Naive B cell (primary cell): ENCODE measurements at places on chromosomes 7 and 10.

GRCh38 chr7:2596464-2597272 is 35.1 kb upstream of the TTYH3 start:
- DNase-seq, result no peak

- no peak for DNase-seq
Measured at GRCh38 chr10:119657725-119658124, 6.5 kb downstream of the BAG3 start.

GRCh38 chr10:108598831-108599230 is 1324.5 kb downstream of the XPNPEP1 start:
- DNase-seq, result no peak

GRCh38 chr7:122305475-122306319 is 1.1 kb upstream of the FEZF1 start:
- DNase-seq, result no peak

- DNase-seq, result no peak
Measured at GRCh38 chr7:82677493-82677892, 233.9 kb upstream of the CACNA2D1 start.

GRCh38 chr7:98922392-98923187 is 44.3 kb downstream of the TRRAP start:
- DNase-seq, result no peak

- no peak for DNase-seq
Measured at GRCh38 chr7:13049946-13050345, 362.5 kb downstream of the ARL4A start.

GRCh38 chr10:31929261-31930022 is 811 bp upstream of the ARHGAP12 start:
- peak; percentile 33 for DNase-seq

DNA sequence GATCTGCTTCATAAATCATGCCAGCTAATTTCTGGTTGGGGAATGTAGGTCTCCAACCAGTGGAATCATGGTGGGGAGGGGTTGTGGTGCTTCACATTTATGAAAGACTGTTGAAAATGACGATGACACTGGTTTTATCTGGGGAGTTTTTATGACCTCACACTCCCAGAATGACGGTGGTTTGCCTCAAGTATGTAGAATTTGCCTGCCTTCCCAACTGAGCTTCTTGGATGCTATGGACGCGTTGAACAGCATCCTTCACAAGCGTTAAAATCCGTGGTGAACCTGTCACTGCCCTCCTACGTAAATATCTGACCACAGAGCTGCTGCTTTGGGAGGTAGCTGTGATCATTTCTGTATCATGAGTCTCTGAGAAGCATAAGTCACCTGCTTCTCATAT is 3.3 kb downstream of the INSYN2A start:
- DNase-seq, result no peak

DNA sequence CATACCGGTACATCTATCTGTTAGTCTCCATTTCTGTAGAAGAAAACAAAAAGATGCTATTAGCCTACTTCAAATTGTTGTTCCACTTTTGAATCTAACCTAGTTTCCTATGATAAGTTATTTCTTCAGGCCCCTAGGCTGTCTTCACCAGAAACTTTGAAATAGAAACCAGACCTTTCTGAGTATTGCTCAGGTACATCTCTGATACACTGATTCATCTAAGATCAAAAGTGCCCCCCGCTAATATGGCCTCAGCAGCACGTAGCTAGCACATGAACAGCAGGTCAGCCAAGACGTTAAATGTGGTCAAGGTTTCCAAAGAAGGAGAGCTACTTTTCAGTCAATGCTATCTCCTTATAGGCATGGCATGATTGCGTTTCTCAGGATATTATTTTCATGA is 23.6 kb downstream of the CTAGE6 start:
- DNase-seq, result no peak

DNA sequence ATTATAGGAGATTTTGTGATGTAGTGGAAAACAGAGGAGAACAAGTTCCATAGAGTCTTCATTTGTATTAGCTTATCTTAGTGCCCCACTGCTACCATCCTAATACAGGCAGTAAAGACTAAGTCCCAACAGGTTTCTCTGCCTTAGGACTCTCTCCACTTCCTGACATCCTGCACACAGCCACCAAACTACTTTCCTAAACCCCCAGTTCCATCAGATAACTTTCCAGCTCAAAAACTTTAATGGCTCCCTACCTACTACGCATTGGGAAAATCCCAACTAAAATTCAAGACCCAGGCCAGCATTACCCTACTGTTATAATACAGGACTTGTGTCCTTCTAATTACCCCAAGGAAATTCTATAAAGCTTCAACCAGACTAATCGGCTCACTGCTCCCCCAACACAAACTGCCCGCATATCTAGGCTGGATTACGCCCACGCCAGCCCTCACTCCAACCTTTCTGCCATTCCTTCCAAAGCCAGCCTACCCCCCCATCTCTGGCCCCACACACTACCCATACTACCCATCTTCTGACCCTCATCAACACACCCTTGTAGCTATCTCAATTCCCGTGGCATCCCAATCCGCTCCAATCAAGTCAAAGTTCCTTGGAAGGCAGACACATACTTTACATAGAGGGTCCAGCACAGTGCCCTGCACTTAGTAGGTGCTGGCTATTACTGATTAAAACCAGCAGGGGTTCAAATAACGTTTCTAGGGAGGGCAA is 1.4 kb downstream of the IDE start:
- DNase-seq, result no peak

DNA sequence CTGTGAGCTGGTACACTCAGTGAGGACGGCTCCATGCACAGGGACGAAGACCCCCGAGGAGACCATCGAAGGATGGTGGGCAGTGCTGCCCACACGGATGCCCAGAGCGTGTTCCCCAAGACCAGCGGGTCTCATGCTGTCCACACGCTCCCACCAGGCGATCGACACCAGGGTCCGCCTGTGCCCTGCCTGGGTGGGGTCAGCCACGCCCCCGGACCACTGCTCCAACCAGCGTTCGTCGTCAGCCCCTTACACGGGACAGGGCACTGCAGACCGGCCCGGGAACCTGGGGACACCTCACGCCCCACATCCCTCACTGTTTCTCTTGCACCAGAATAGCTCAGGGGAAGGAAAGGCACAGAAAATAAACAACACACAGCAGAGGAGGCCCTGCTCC is 223.5 kb downstream of the DNAJB6 start:
- DNase-seq, result no peak

DNA sequence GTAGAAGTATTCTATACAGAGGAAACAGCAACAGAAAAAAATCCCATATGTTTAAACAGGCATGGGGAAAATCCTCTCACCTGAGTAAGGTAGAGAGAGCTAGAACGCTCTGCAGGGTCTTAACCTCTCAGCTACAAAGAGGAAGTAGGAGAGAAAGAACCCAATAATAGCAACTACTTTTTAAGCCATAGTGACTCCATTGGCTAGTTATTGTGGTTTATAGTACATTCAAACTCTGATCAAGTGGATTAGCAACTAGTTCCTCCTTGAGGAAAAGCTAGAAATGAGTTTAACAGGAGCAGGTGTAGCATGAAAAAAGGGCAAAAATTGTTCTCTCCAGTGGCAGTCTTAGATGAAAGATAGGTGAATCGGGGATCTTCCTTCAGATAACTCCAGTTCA is 89.7 kb downstream of the HGF start:
- no peak for DNase-seq

DNA sequence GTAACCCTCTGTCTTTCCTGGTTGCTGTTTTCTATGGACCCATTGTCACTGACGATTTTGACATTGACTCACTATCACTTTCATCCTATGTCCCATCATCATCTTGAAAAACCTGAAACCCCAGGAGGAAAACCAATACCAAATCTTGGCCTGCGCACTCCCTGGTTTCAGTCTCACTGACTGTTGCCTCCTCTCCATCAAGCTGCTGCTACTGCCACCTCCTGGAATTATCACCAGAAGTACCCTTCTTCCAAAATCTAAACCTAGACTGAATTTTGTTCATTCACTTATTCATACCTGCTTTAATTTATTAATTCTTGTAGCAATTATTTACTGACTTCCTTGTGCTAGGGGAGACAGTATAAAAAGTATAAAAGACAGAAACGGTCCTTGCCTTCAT is 44.5 kb upstream of the ACBD5 start:
- DNase-seq, result no peak

GRCh38 chr7:391961-392524 is 102.1 kb downstream of the FOXL3 start:
- DNase-seq, result no peak

DNA sequence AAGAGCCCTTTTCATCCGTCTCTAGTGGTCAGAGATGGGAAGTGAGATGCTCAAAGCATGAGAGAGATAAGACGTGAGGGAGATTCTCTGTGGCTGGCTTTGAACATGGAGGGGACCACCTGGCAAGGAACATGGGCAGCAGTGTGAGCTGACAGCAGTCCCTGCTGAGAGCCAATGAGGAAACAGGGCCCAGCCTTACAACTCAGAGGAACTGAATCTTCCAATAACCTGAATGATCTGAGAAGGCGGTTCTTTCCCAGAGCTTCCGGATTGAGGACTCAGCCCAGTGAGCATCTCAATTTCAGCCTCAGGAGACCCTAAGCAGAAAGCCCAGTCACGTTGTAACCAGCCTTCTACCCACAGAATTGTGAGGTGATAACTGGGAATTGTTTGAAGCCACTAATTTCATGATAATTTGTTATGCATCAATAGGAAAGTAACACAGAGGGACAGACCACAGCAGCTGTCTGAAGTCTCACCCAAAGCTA is 33.9 kb upstream of the IKZF1 start:
- DNase-seq, result no peak

- no peak for DNase-seq
Measured at GRCh38 chr7:36044101-36044892, 108.8 kb upstream of the EEPD1 start.

DNA sequence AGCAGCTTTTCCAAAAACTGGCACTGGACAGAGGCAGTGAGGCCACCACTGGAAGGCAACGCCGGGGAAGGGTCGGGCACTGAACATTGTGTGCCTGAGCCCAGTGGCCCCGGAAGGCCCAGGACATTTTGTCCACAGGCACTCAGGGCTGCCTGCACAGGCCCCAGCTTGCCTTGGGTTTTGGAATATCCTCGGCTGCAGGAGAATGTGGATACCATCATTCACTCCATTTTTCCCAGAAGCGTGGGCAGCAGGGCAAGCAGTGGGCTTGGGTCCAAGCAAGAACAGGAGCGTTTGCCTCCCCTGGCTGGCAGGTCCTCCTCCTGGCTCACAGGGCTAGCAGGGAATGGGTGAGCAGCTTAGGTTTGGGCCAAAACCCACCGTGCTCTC is 147.4 kb downstream of the EBF3 start:
- DNase-seq, result no peak

DNA sequence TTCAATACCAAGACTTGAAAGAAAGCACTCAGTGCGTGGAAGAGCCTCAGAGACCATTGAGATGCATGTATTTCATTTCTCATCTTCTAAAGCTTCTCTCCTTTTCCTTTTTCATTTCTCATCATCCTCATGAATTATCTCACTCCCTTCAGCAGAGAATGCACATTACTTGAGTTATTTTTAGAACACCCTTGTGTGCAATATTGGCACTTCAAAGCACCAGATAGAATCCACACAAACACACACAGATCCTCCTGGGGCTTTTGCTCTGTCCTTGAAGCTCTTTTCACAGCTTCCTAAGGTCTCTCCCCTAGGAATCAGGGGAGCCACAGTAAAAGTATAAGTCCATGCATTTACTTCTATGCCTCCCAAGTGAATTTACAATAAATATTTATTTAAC is 18.3 kb downstream of the DGKI start:
- no peak for DNase-seq

DNA sequence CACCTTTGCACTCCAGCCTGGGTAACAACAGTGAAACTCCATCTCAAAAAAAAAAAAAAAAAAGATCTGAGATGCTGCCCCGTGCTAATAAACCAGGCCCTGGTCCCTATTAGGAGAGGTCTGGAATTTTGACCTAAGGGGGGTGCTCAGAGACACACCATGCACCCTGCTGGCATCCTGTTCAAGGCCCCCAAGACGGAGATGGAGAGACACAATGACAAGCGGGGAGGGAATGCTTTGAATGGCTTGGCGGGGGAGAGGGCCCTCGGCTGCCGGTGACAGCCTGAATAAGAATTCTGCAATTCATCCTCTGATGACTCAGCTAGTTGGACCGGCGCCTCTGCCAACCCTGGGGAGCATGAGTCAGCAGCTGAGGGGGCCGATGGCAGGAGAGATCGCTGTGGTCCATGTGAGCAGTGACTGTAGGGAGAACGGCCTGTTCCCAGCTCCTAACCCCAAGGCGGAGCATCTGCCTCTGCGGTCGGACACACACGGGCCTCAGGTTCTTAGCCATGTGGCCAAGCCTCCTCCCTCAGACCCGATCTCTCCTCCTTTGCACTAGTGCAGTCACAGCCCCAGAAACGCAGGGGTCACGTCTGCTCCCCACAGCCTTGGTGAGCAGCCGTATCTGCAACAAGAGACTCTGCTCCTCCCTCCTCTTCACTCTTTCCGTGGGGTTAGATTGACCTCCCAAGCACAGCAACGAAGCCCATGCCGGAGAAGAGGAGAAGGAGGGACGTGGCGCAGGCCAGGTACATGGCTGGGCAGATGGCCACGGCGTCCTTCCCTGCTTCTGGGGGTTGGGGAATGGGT is 14.9 kb downstream of the TRIM56 start:
- DNase-seq, result no peak

GRCh38 chr10:29554660-29555059 is 80.1 kb downstream of the SVIL start:
- DNase-seq, result no peak

DNA sequence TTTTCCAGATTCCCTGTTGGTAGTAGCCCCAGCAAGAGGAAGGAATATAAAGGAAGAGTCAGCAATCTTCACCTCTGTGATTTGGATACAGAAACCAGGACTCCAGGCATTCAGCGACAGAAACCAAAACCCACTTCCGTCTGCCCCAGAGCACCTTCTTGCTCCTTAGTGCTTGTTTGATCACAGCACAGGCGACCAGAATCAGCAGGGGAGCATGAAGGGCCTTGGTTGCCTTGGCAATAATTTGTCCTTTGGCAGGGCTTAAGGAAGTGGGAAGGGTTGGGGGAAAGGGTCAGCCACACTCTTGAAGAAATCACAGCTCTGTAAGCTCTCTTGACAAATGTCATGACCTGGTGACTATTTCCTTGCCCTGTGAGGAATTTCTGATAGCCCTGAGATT is 379.6 kb downstream of the OTUD1 start:
- no peak for DNase-seq

DNA sequence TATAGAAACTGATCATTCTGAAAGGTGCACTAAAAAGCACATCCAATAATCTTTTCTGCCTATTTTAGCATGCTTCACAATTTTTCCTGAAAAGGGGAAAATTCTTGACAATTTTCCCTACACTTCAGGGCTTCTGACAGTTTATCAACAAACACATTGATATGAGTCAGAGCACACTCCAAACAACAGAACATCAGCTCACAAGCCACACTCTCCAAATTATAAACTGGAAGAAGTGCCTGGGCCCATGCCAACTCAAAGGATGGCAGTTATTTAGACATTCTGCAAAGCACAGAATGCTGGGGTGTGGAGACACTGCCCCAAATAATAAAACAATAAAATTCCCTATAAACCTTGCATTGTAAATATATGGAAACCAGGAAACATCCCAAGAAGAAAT is 90.8 kb downstream of the ELAPOR2 start:
- no peak for DNase-seq

DNA sequence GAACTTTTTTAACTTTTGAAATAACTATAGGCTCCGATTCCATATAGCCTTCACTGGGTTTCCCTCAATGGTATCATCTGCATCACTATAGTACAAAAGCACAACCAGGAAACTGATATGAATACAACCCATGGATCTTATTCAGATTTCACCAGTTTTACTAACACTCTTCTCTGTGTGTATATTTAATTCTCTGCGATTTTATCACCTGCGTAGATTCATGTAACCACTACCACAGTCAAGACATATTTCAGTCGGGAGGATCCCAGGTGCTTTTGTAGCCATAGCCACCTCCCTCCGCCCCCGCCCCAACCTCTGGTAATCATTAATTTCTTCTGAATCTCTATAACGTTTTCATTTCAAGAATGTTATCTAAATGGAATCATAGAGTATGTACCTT is 82.8 kb upstream of the C7orf33 start:
- DNase-seq, result no peak
